GM23338 (cell line): ENCODE measurements at places on chromosomes 6 and 20.

- DNase-seq = no peak
Measured at GRCh38 chr20:1809131-1809572, 86.1 kb upstream of the SIRPA start.

DNA sequence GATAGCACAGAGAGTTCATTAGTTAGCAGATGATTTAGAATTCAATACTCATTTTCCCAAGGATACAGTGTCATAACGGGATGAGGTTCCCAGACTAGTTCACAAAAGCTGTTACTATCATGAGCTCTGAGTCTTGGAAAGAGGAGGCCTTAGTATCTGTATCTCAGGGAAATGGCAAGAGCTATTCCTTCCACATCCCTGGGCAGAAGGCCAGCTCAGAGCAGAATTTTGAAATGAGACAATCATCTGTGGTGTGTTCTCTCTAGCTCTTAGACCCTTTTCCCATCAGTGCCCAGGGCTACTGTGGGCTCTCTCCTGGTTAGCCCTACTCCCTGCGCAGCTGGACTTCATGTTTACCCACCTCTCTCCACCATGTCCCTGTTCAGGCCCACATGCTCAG lies 64.5 kb downstream of the JAG1 start:
- no peak for DNase-seq

DNA sequence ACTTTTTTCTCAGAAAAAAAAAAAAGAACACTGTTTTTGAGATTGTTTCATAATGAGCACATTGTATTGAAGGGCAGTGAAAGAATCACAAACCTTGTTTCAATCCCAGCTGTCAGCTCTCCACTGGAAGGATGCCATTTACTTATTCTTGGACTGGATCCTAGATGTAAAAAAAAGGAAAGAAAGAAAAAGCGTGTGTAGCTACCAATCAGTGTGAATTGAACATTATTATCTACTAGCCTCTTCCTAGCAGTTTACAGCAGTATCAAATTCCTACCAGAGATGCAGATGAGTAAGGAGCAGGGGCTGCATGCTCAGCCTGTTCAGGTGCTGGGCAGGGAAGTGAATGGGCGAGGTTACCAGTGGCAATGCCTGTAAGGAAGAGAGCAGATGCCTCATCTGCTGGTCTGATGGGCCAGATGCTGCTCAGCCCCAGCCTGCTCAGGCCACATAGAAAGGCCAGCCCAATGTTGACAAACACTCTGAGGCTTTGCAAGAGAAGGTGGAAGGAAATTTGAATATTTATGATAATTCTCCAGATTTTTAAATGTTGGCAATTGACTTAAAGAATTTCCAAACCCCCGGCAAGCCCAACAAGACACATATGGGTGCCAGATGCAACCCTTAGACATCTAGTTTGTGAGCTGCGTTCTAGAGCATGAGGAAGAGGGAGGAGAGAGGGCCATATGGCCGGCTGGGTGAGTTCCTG lies 189.5 kb downstream of the IBTK start:
- no peak for DNase-seq

DNA sequence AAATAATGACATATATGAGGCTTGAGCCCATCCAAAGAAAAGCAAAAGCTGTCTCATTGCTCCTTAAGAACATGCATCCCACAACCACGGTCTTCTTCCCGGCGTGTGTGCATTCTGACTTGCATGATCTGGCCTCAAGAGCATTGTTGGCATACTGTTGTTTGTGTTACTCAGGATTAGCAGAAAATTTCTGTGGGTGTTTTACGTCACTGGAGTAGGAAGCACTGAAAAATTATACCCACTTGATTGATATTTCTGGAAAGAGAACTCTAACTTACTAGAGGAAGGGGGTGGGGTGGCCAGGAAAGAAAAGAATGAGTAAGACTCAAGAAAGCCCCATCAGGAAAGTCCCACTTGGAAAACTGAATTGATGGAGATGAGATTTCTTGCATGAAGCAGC lies 326.2 kb upstream of the PRDM1 start:
- DNase-seq = no peak

DNA sequence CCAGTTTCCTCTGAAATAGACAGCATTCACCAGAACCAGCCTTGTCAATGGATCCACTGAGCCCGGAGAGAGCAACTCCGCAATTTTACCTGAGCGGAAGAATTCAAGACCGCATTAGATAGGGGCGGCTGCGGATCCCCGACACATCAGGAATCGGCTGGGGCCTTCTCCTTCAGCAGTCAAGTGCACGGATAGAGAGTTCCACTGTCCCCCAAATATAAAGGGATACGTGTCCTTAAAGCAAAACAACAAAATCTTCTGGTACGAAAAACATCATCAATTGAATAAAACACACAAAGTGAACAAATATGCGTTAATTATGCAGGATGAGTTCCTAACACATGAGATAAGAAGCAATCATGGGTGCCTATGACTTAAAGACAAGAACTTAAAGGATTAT lies 18.3 kb downstream of the SERPINB6 start:
- DNase-seq = no peak

DNA sequence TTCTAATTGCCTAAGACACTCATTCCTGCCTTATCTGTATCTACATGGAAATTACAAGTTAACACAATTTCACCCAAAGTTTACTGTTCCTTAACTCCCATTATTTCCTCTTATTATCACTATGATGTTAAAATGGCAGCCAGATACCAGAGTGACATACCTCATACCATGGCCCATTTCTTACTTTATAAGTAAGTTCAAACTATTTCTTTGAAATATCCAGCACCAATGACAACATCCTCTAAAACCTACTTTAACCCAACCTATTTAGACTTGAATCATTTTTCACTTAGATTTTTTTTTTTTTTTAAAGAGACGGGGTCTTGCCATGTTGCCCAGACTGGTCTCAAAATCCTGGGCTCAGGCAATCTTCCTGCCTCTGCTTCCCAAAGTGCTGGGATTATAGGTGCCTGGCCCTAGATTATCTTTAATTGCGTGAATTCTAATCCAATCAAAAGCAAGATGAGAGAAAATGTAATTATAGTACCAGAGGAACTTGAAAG lies 10.0 kb downstream of the REV3L start:
- DNase-seq = no peak

DNA sequence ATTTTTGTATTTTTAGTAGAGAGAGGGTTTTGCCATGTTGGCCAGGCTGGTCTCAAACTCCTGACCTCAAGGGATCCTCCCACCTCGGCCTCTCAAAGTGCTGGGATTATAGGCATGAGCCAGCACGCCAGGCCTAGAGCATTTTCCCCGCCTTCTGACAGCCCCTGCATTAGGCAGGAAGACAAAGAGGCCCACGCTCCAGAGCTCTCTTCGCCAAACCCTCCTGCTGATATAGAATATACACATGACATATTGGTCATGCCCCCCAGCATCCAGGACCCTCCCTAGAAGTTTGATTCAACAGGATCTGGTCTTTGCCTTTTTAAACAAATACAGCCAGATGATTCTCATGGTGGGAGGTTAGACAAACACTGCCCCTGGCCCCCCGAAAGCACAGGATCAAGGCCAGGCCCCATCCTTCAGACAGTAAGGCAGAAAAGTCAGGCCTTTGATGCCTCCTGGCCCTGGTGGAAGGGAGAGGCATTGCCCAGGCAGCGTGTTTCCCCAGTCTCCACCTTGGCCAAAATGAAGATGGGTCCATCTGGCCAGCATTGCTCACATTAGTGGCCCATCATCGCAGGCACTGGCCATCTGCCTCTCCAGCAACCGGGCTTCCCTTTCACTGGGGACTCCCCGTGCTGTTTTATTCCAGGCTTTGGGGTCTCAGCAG lies 4.4 kb downstream of the SULF2 start:
- no peak for DNase-seq

GRCh38 chr6:70995411-70995810 lies 38.6 kb upstream of the B3GAT2 start:
- no peak for DNase-seq

DNA sequence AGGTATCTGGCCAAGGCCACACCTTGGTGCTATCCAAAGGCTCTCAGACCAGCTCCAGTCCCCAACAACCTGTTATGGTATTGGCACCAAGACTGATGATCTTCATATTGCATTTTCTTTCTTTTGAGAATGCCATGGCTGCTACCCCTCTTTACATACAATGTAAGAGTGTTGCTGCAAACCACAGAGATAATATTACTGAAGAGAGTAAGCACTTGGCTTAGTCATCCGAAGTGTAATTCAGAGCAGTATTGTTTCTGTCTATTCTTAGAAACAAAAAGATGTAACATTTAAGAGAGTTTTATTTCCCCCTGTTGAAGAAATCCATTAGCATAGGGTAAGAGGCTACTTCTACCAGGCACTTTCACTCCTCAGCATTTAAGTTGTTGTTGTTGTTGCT lies 212.5 kb downstream of the C6orf118 start:
- no peak for DNase-seq

- DNase-seq = no peak
Measured at GRCh38 chr20:61396262-61396848, 144.3 kb downstream of the CDH4 start.

GRCh38 chr6:105308840-105309239 lies 94.0 kb downstream of the PREP start:
- no peak for DNase-seq
